ENCODE measurements at places on chromosomes 1 and 21.

DNA sequence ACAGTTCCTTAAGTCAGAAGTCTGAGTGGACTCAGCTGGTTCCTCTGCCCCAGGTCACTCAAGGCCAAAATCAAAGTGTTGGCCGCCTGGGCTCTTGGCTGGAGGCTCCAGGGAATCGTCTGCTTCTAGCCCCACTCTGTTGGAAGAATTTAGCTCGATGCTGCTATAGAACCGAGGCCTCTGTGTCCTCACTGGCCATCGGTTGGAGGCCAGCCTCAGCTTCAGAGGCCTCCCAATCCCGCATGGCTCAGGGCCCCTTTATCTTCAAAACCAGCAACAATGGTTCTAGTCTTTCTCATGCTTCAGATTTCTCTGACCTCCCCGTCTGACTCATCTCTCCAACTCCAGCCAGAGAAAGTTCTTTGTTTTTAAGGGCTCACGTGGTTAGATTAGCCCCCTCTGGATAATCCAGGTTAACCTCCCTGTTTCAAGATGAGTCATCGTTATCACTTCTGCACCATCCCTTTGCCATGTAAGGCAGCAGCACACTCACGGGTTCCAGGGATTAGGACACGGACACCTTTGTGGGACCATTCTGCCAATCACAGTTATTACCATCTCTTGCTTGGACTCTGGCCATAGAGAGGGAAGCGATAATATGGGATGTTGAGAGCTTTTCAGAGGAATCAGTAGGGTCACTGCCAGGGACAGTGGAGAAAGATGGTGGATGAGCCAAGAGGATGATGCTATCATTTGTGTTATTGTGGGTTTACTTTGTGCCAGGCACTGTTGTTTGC is 13.6 kb downstream of the FHAD1 start:
- DNase-seq = no peak

DNA sequence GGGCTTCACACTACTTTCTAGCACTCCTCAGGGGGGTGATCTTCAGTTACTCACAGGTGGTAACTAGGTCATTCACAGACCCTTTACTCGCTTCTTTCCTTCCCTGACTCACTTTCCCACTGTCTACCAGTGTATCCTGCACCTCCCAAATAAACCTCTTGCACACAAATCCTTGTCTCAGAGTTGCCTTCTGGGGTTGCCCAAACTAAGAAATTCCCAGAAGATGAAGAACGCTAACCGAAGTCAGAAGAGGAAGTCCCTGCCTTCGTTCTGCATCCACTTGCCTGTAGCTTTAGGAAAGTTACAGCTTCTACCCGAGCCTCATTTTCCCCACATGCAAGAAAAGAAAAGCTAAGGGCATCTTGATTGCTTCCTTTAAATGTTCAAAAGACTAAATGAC is 11.9 kb upstream of the PADI4 start:
- DNase-seq = no peak

DNA sequence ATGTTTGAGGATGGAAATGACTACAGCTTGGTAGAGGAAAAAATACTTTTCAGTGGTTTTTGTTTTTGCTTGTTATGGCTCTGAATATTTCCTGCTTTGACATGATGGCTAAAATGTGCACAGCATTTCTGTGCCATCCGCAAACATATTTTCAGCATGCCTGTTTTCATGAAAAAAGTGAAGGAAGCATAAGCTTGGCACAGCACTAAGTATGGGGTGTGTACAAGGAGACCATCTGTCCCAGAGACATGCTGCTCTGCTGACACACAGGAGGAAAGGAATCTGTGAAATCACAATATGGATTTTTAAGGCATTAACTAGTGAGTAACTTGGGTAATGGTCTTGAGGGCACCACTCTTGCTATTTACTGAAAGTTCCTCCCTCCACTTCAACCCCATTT is 595.5 kb downstream of the RWDD3 start:
- no peak for DNase-seq

GRCh38 chr21:41610042-41610839 is 102.3 kb upstream of the TMPRSS2 start:
- DNase-seq = no peak

DNA sequence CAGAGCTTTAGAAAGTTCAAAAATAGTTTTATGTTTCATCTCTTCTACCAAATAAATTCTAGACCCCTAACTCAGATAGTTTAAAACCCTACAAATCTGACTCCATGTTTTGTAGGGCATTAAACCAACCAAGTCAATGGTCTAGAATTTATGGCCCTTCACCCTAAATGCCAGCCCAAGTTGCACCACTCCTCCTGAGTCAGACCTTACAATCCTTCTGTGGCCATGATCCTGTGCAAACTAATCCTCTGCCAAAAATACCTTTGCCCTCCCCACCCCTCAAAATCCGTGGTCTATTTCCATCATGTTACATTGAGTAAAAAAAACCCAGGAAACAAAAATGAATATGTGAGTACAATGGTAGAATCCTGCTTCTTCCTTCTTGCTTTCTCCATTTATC is 179.3 kb downstream of the NR5A2 start:
- no peak for DNase-seq

- DNase-seq = no peak
Observed at GRCh38 chr1:53678938-53679825, 59.8 kb downstream of the GLIS1 start.

DNA sequence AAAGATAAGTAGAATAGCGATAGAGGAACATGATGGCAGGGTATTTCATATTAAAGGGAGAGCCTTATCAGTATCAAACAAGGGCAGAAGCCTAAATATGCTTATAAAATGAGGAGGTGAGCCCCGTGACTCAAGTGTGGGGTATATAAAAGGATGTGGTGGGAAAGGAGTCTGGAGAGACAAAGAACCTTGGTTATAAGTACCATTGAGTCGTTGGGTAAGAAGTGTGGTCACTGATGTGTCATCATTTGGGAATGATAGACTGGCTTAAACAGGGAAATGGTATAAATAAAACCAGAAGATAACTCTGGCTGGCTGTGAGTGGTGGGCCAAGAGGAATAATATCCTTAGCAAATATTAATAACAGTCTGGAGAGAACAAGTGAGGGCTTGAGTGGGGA is 10.9 kb upstream of the CD5L start:
- no peak for DNase-seq

- DNase-seq = no peak
Observed at GRCh38 chr1:67723620-67724019, 38.6 kb downstream of the GADD45A start.

DNA sequence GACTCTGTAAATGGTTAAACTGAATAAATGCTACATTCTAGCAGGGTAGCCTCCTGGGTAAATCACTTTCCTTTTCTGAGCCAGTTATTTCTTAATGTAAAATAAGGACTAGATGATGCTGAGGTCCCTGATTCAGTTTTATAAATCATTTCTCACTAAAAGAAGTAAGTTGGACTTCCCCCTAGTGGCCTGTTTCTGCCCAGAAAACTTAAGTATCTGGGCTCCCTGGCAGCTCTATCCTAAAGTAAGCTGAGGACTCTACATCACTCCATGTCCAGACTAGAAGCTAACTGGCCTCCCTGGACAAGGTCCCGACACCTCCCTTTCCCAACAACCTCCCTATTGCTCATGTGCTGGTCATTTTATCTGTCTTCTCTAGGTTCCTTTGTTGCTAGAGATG is 3.0 kb downstream of the GPN2 start:
- DNase-seq = no peak

DNA sequence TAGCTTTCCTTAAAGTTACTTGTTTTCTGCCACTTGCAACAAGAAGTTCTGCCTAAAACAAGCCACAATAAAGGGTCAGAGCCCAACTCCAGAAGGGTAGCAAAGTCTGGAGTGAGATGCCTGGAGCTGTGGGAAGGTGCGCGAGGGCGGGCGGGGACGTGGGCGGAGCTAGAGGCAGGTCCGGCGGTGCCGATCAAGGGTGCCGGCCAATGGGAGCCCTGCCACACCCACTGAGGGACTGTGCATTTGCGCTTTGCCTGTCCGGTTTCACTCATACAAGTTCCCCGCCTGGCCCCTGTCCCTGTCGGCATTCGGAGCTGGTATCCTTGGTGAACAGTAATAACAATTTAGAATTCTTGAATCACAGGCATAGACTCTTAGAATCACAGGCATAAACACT is 732.4 kb downstream of the MATN1 start:
- DNase-seq = no peak

- no peak for DNase-seq
Observed at GRCh38 chr1:218414060-218414728, 69.1 kb downstream of the TGFB2 start.

DNA sequence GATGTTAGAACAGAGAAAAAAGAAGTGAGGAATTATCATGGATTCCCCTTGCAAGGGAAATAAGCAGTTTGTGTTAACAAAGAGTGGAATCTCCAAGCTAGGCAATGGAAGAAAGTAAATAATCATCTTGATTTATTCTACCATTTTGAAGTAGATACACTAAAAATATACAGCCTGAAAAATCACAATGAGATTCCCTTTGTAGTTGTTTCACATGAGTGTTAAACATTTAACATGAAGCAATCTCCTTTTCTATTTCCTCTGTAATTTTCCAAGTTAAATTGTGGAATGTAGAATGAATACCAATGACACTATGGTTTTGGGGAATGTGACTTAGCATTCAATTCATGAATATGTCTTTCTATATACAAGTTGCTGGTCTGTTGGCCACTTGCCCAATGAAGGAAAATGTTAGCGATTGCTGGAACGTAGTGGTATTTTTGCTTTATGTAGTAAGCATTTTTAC is 5.7 kb downstream of the TGFB2 start:
- DNase-seq = no peak

DNA sequence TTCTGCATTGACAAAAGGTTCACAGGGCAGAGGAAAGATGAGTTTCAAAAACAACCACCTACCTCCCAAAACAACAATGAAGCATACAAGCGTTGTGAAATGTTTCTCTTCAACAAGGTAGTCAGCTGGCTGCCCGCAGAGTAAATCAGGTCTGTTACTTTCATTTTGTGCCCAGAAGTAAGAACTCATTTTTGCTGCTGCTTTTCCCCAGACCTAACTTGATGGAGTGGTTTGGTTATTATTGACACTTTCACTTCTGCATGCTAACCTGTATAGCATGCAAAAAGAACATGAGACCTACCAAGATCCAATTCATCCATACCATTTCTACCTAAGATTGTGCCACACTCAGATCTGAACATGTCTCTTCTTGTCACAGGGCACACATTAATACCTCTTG is 1.3 kb downstream of the SLC9C2 start:
- DNase-seq = no peak

DNA sequence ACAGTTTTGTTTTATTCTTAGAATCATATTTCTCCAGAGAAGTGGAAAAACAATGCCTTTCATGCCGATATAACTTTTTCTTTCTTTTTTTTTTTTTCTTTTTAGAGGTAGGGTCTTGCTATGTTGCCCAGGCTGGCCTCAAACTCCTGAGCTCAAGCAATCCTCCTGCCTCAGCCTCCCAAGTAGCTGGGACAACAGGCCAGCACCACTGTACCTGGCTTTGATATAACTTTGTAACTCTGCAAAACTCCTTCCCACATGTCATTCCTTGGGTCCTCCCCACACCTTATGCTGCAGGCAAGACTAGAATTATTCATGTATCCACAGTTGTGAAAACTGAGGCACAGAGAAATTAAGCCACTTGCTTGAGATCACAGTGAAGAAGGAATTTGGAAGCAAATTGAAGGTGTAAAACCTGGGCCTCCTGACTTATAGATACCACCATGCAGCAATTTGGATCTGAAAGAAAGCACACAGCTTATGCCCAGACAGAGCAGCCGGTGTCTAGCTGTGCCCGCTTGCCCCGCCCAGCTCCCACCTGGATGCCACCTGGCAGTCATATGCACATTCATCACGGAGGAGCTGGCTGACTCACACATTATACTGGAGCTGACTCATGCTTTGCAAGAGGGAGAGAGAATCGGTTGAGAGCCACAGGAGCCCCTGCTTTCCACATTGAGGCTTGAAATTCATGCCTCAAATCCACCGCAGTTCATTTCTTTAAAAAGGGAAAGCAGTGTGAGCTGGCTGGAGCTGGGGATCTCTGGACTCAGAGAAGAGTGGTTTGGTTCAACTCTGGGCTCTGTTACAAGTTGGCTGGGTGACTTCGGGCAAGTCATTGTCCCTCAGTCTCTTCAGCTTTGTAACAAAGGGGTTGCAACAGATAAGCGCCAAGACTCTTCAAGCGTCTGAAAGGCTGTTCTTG is 8.3 kb upstream of the SLC2A1 start:
- no peak for DNase-seq

DNA sequence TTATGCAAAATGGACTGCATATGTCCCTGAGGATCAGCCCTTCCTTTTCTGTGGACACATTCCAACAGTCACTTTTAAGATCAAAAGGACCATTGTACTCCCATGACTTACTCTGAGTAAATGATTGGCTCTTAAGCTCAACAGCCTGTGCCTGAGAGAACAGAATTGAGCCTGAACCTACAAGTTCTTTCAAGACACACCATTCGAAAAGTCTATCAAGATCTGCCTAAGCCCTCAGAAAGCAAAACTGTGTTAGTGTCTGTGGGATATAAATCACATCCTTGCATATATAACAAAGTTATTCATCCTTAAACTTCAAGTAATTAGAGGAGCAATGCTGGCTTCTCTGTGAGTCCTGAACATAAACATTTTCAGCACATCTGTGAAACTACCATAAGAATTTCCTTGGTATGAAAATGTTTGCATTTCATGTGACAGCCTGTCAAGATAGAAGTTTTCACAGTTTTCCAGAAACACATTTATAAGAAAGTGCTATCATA is 41.6 kb downstream of the PCNX2 start:
- no peak for DNase-seq
